ENCODE measurements at places on chromosomes 4 and X. TPM values are rescaled to one million over a fixed set of nuclear protein-coding genes. Genes with fewer than 3 reads are reported as not detected.
A peak's percentile ranks its signal among the peaks of the same experiment; 100 is the strongest.

MAGEB1 gene
- total RNA-seq: not detected

HSFX3 gene
- total RNA-seq: not detected

DCAF8L2 gene
- total RNA-seq: not detected

HSD17B11 gene
- total RNA-seq: 107 TPM

PIR gene
- 61.1 TPM for total RNA-seq

NR0B1 gene
- total RNA-seq: not detected

ATOH1 gene
- total RNA-seq: not detected

MTM1 gene
- total RNA-seq: 13.1 TPM

TMPRSS11D gene
- not detected for total RNA-seq

GRCh38 chrX:153878969-153879653, 6.9 kb downstream of the L1CAM start:
- no peak for DNase-seq

GRCh38 chr4:165355900-165356300, 22.9 kb upstream of the CPE start:
- DNase-seq: no peak

DNA sequence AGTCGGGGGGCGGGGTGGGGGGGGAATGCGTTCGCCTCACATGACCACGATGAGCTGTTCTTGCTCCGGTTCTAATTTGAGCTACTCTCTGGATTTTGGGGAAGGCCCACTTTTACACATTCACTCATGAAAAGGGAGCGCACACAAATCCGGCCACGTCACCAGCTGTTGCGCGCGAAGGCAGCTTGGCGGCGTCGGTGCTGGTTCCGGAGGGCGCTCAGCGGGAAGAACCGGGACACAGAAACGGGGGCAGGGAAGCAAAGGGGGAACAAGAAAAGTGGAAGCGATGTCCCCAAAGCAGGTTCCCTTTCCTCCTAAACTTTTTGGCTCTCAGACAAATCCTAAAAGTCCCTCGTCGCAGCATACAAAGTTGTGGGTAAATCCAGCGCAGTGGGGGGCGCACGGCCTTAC, 605 bp downstream of the ANXA5 start:
- DNase-seq: peak; percentile 68

DNA sequence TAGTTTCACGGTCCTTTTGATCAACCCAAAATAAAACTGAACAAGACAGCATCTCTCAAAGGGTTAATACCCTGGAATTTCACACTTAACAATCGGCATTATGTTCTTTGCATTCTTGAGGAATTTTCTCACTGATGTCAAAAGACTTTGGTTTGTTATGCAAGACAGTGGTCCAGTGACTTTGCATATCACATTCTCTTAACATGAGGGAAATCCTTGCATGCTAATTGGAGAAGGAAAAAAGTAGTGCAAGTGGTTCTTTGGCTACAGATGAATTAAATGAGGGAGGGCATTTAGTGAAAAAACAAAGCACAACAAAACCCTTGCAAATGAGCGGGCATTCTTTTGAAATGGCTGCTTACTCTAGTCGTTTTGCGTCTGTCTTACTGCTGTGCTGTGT, 105.1 kb upstream of the LIMCH1 start:
- DNase-seq: peak; percentile 61

GRCh38 chr4:142350871-142351270, 495.2 kb downstream of the INPP4B start:
- no peak for DNase-seq

GRCh38 chr4:43898836-43899235, 549.8 kb downstream of the KCTD8 start:
- no peak for DNase-seq

- DNase-seq: no peak
Measured at GRCh38 chrX:155880586-155881157, 473 bp upstream of the VAMP7 start.

DNA sequence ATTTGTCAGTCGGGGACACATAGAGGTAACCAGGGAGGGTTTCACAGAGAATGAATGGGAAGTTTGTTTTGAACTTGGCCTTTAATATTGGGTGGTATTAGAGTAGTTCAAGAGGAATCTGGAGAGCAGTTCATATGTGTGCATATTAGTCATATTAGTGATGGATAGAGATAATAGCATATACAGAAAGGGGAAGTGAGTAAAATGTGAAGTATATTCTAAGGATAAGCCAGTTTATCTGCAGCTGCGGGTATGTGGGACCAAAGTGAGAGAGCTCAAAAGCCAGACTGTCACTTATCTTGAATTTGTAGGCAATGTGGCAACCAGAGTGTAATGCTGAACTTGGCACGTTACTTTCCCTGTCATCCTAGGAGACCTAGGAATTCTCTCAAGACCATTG, 169.9 kb downstream of the AFF2 start:
- no peak for DNase-seq

GRCh38 chrX:76109654-76110053, 63.2 kb upstream of the PBDC1 start:
- DNase-seq: no peak

- DNase-seq: peak; percentile 39
Measured at GRCh38 chr4:183256756-183257385, 63.2 kb downstream of the CLDN22 start.

DNA sequence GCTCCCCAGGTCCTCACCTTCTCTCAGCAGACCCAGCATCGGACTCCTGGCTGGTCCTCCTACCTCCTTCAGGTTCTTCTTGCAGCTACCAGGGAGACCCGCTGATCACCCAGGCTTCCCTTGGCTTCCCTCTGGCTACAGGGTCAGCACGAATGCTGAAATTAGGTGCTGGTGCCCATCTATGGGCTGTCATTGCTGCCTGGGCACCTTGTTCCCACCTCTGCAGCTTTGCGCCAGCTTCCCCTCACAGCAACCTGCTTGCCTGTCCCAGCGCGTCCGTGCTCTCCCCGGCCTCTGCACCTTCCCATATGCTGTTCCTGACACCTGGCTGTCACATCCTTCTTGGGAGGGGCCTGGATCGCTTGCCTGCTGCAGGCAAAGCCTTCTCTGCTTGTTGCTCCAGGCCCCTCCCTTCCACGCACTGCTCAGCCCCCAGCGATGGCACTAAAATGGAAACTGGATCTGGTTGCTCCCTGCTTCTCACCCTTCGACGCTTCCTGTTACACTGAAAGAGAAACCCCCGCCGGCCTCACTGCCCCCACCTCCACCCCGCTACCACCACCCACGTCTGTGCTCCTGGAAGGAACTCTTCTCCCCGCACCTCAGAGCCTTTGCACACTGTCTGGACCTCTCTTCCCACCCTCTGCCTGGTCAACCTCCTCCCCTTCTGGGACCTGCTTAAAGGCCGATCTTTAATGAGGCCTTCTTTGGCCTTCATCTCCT, 22.2 kb downstream of the C4orf50 start:
- no peak for DNase-seq

- no peak for DNase-seq
Measured at GRCh38 chr4:3851211-3851610, 85.0 kb downstream of the ADRA2C start.

- no peak for DNase-seq
Measured at GRCh38 chr4:47462799-47463234, 685 bp downstream of the COMMD8 start.

GRCh38 chrX:40142417-40142816, 44.7 kb upstream of the BCOR start:
- no peak for DNase-seq

DNA sequence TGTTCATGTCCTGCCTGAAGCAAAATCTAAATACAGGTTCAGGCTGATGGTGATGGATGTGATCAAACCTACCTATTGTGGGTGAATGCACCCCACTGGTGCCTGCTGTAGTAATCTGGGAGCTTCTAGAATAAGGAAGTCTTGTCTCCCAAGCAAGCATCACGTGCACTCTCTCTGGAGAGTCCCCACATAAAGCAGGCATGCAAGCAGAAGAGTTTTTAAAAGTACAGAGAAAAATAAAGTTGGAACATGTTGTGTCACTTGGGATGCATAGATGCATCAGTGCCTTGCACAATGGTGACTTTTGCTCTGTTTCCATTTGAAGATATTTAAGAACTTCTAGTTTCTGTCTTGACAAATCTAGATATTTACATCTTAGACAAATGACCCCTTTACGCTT, 54.9 kb downstream of the MAD2L1 start:
- no peak for DNase-seq

DNA sequence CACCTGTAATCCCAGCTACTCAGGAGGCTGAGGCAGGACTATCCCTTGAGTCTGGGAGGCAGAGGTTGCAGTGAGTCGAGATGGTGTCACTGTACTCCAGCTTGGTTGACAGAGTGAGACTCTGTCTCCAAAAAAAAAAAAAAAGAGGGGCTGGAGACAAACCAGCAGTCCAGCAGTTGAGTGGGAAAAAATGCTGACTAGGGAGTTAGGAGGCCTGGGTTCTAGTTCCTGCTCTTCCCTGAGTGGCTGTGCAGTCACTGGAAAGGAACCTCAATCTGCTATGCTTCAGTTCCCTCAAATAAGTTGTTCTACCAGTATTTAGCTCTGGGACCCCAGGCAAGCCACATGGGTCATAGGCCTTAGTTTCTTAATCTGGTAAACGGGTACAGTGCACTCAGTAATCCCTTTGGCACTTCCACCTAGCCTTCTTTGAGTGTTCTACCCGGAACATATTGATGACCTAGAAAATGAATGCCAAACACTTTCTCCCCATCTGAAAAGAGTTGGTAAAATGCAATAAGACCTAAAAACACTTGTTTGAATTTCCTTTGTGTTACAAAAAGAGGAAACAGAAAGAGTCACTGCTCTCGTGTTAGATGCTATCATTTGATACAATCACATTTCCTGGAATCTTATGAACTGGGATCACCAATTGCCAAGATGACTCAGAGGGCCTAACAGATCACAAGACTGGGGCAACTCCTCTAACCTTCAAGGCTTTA, 99.3 kb upstream of the EGFL6 start:
- DNase-seq: peak; percentile 83

DNA sequence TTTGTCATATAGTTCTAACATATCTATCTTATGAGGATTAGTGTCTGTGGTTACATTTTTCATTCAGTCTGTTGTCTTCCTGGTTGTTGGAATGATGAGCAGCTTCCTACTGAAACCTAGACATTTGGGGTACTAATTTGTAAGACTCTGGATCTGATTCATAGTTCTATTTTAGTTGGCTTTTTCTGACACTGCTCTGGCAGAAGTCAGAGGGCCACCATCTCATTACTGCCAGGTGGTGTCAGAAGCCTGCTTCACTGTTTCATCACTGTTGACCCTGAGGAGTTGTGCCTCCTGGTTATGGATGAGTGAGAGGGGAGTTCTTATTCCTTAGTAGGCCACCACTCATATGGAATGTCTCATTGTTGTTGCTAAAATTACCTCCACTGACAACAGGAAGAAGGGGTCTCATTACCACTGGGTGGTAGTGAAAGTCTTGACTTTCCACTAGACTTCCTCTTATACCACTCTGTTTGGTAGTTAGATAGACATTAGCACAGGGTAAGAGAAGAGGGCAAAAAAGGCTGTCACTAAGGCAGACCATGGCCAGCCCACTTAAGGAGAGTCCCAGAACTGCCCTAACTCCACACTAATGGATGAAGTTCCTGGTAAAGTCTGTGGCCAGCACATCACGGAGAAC, 395.2 kb downstream of the SPOCK3 start:
- DNase-seq: no peak

GRCh38 chr4:74111990-74112389, 13.0 kb upstream of the CXCL2 start:
- DNase-seq: no peak

GRCh38 chr4:89287945-89288344, 19.7 kb downstream of the GPRIN3 start:
- no peak for DNase-seq

DNA sequence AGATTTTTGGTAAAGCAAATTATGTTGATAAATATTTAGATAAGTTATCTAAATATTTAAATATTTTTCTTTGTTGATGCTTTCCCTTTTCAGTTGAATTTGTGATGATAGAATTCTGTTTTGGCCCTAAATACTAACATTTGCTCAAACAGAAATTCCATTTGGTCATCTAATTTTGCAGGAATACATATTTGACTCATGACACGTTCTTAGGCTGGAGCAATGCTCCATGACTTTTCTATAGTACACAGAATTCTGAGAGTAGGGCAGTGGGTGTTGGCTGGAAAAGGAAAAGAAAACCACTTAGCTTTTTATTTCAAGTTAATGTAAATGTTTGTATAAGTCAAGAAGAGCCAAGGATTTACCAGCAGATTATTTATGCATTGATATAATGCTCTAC, 58.6 kb upstream of the GK2 start:
- no peak for DNase-seq

DNA sequence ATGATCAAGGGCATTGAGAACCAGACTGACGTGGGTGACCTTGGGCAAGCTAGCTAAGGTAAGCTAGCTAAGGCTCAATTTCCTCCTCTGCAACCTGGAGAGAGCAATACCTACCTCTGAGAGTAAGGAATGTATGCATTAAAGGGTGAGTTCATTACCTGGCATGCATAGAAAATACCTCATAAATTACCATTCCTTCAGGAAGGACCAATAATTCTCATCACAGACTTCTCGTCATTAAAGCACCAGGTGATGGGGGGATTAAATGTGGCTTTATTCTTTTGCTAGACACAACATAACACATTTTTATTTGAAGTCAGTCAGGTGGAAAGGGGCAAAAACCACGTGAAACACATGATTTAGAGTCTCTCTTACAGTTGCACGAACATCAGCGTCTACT, 21.5 kb downstream of the EGFL6 start:
- no peak for DNase-seq

DNA sequence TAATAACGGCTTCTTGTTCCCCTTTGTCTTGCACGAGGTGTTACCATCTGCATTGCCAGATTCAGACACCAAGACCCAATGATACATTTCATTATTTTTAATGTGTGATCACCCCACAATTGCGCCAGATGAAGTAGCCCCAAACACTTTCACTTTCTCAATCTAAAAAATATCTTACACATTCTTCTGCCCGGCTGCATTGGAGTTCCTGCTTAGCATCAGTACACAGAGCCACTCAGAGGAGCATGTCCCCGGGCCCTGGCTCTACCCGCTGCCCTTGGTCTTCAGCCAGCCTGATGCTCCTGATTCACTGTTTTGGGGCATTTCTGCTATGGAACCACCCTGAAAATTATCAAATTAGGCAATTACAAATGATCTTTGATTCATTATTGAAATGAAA, 66.0 kb upstream of the TENM3 start:
- peak; percentile 22 for DNase-seq

All from A172 (cell line).